ENCODE measurements at places on chromosomes 7 and 10. TPM values are rescaled to one million over a fixed set of nuclear protein-coding genes. Genes with fewer than 3 reads are reported as not detected.

GRCh38 chr7:47945261-47946015, 2.8 kb downstream of the PKD1L1 start:
- H3K27ac ChIP-seq = no peak overlapping the region
- no peaks in the 10 kb centered on the region for H3K27me3 ChIP-seq
- DNase-seq = peak; percentile 88
- H3K36me3 ChIP-seq = no peaks in the 10 kb centered on the region
- H3K4me1 ChIP-seq = peaks cover 2% of the 10 kb centered on the region
- no peak overlapping the region for H3K4me3 ChIP-seq

DNA sequence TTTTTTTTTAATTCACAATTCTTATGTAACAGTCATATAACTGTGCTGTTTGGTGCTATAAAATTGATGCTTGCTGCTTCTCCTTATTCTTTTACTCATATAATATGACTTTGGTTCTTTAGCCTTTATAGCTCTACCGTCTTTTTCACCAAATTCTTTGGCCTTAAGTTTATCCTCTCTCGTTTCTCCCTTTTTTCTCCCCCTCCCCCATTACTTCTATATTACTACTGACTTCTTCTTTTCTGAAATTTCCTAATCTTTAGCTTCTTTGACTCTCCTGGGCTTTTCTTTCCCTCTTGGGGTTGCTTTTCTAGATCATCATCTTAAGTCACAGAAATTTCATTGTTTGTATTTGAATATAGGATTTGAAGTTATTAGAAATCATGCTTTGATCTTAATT, 3.8 kb downstream of the BCCIP start:
- no peaks in the 10 kb centered on the region for H3K27me3 ChIP-seq
- no peak for DNase-seq
- no peaks in the 10 kb centered on the region for H3K4me1 ChIP-seq
- H3K36me3 ChIP-seq = peaks cover 53% of the 10 kb centered on the region

- no peaks in the 10 kb centered on the region for H3K36me3 ChIP-seq
- no peak overlapping the region for H3K4me3 ChIP-seq
- no peak overlapping the region for H3K27ac ChIP-seq
- DNase-seq = no peak
- H3K27me3 ChIP-seq = no peaks in the 10 kb centered on the region
- peaks cover 3% of the 10 kb centered on the region for H3K4me1 ChIP-seq
These were observed 768.6 kb downstream of the NRG3 start for GRCh38 chr10:82643601-82644000.

DNA sequence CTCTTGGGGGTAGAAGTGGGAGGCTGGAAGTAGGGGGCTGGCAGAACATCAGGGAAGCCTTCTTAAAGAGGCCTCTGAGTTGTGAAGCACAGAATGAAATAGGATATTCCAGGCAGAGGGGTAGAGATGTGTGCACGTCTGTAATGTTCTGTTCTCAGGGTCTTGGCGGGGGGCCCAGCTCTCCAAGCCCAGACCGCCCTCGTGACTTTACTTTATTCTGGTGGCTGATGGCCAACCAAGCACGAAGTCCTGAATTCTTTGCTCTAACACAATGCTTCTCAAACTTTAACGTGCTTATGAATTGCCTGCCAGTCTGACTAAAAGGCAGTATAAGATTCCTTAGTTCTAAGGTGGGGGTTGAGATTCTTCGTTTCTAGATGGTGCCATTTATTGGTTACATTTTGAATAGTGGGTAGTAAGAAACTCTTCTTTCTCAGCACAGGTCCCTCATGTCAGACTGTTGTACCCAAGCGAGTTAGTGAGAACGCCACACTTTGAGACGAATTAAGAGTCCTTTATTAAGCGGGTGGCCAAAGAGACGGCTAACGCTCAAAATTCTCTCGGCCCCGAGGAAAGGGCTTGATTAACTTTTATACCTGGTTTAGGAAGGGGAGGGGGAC, 8.2 kb downstream of the PRXL2A start:
- no peak for DNase-seq
- H3K27ac ChIP-seq = no peak overlapping the region
- no peaks in the 10 kb centered on the region for H3K36me3 ChIP-seq

Gene MAGI2
- 27.3 TPM for total RNA-seq

Gene PDSS1
- 18.2 TPM for total RNA-seq

Gene ATP5F1C
- 272 TPM for total RNA-seq
